Activated naive CD8-positive, alpha-beta T cell treated with anti-CD3 and anti-CD28 coated beads, Interleukin-2, amount 10 ng/mL, durations not matched to agents 7 days and 5 days (primary cell): ENCODE measurements at places on chromosomes 16 and 17. TPM values are rescaled to one million over a fixed set of nuclear protein-coding genes. Genes with fewer than 3 reads are reported as not detected.

DNA sequence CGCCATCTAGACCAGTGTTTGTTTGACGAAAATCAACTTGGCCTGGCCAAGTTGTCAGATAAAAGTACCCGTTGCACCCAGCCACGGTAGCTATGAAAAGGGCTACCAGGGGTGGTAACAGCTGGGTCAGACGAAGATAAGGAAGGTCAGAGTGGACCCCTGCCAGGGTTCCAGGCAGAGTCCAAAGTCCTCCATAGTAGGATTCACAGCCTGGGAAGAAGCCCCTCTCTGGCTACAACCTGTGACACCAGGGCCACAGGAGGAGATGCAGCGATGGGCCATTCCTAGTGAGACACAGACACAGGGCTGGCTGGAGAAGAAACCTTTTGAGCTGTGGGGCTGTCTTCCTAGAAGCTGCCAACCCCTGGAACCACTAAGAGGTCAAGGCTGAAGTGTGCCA is 39.3 kb downstream of the MEAK7 start:
- peak; percentile 8 for DNase-seq

DNA sequence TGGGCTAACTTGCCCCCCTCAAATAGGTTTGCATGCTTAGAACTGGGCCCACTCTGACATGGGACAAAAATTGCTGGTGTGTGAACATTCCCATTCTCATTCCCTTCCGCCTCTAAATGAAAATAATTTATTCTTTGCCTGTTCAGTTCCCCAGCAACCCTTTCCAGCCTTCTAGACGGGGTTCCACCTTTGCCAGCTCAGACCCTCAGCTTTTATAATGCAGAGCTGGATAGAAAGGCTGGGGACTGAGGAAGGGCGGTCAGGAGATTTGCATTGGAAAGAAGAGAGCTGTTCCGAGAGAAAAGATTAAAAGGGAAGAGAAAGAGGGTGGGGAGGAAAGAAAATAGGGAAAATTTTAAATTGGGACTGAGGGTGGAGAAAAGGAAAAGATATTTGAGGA is 151.1 kb upstream of the WSCD1 start:
- no peak for DNase-seq

- DNase-seq = no peak
Measured at GRCh38 chr17:33209671-33210070, 83.4 kb downstream of the ASIC2 start.

Gene PIK3R5
- total RNA-seq = 84.0 TPM

Gene TERB1
- total RNA-seq = not detected

Gene ERAL1
- total RNA-seq = 37.6 TPM

DNA sequence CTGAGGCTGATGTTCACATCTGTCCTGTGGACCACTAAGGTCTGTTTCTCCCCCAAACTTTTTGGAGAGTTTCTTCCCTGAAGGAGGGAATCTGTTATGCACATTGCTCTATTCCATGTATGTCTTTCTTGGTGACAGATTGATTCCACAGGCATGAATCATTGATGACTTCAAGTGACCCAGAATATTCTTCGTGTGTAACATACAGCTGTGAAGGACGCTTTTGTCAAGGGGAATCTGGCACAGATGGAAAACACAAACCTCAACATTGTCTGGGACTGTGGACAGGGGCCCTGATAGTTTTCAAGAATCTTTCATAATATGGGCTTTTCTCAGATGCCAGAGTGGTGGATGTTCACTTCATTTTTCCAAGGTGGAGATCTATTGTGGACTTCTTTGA is 223.1 kb upstream of the MAF start:
- DNase-seq = no peak

GRCh38 chr17:81556175-81556691 is 4.1 kb upstream of the FAAP100 start:
- no peak for DNase-seq

- DNase-seq = no peak
Measured at GRCh38 chr16:20952139-20952920, 51.8 kb downstream of the LYRM1 start.

DNA sequence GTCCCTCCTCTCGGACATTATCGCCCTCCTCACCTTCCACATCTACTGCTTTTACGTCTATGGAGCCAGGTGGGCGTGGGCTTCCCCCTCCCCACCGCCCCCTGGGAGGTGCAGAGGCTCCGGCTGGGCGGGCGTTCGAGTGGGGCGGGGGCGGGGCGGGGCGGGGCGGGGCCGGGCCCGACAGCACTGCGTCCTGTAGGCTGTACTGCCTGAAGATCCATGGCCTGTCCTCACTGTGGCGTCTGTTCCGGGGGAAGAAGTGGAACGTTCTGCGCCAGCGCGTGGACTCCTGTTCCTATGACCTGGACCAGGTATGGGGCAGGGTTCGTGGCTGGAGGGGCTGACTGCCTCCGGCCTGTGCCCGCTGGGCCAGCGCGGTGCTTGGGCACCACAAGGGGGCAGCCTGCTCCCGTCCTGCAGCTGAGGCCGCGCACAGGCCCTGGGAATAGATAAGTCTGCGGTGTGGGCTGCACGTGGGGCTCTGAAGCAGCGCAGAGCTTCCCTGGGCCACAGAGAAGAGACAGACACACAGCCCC is 9.2 kb downstream of the PIGQ start:
- DNase-seq = peak; percentile 82

DNA sequence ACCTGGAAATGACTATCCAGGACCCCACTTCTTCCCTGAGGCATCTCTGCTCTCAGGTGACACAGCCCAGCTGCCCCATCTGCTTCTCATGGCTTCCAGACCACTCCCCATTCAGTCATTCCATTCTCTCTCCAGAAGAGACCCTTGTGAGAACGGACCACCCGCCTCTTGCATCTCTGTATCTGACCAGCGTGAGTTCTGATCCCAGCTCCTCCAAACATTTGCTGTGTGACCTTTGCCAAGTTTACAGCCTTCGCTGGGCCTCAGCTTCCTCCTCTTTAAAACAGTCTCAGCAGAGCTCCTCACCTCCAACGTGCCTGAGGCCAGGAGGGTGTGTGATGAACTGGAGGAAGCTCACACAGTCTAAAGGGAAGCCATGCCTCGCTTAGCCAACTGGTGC is 39.6 kb downstream of the C16orf82 start:
- DNase-seq = no peak

- peak; percentile 70 for DNase-seq
Measured at GRCh38 chr17:47324224-47325020, 667 bp downstream of the EFCAB13 start.

Gene NME3
- total RNA-seq = 58.1 TPM

GRCh38 chr17:31112001-31112661 is 17.4 kb downstream of the NF1 start:
- DNase-seq = no peak

Gene MYH1
- not detected for total RNA-seq

Gene SPIRE2
- total RNA-seq = 1.8 TPM

DNA sequence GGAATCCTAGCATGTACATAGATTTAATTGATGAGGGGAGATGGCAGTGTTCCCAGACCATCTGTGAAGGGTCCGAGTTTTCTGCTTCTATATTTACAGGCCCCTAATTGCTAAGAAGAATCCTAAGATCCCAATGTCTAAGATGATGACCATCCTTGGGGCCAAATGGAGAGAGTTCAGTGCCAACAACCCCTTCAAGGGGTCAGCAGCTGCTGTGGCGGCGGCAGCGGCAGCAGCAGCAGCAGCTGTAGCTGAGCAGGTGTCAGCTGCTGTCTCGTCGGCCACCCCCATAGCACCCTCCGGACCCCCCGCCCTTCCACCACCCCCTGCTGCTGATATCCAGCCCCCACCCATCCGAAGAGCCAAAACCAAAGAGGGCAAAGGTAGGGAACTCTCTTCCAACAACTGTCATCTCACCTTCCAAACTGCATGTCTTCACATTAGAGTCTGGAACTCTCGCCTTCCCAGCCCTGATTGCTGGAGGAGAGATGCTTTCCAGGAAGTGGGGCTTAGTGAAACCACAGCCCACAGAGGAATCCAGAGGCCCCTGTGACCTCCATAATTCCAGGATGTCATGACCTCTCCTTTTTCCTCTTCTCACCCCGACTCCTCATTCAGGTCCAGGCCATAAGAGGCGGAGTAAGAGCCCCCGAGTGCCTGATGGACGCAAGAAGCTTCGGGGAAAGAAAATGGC is 4.7 kb downstream of the CHD3 start:
- DNase-seq = no peak

DNA sequence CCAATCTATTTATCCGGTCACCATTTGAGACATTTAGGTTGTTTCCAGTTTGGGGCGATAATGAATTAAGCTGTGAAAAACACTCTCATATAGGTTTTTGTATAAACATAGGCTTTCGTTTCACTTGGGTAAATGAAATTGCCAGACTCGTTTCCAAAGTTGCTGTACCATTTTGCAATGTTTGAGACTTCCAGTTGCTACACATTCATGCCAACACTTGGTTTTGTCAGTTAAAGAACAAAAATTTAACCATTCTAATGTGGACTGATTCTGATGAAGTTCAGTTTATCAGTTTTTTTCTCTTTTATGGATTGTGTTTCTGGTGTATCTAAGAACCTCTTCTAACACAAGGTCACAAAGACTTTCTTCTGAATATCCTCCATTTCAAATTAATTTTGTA is 52.4 kb downstream of the YPEL2 start:
- DNase-seq = no peak

- no peak for DNase-seq
Measured at GRCh38 chr16:64392456-64392855, 729.4 kb downstream of the CDH11 start.

- no peak for DNase-seq
Measured at GRCh38 chr16:75789237-75789636, 62.9 kb upstream of the CPHXL start.

GRCh38 chr17:79529661-79530081 is 81.2 kb downstream of the RBFOX3 start:
- DNase-seq = no peak

Gene MT1G
- total RNA-seq = 5.0 TPM

- DNase-seq = no peak
Measured at GRCh38 chr17:63573634-63574033, 23.4 kb downstream of the DCAF7 start.

- DNase-seq = no peak
Measured at GRCh38 chr17:40061609-40062038, 1.1 kb upstream of the THRA start.

DNA sequence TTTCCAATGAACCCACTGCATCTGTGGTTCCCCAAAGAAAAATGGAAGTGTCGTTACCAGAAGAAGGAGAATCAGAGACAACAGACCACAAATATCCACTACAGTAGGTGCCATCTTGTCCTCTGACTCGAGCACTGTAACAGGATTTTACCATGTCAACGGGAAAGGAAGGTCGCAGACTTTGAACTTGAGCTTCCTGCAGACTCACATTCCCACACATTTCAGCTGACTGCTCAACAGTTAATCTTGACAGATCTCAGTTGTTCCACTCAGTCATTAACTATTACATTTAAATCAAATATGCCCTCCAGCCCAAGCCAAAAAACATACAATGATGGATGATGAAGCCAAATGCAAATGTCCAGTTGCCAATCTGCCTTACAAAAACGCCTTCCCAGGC is 37.0 kb downstream of the GAS7 start:
- no peak for DNase-seq

DNA sequence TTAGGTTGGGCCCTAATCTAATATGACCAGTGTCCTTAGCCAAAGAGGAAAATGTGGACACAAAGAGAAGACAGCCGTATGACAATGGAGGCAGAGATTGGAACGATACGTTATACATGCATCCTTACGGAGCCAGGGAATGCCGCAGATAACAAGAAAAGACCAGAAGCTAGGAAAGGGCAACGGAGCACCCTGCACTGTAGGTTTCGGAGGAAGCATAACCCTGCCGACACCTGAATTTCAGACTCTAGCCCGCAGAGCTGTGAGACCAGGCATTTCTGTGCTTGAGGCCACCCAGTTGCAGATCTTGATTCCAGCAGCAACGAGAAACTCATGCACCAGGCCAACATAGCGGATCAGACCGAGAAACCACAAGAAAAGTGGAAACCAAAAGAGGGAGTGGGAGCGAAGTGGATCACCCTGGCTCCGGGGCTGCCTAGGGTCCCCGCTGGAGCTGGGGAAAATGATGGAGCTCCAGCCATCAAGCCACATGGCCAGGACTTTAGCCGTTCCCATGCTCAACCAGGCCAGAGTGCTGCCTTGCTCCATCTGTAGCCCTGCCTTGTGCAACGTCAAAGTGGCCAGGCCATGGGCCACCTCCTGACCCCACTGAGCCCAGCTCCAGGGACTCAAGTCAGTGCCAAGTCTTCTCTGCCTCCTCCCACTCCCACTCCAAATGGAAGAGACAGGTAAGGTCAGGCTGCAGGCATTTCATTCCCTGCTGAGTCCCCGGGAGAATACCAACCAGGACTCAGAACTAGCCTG is 51.7 kb upstream of the RPL38 start:
- no peak for DNase-seq

DNA sequence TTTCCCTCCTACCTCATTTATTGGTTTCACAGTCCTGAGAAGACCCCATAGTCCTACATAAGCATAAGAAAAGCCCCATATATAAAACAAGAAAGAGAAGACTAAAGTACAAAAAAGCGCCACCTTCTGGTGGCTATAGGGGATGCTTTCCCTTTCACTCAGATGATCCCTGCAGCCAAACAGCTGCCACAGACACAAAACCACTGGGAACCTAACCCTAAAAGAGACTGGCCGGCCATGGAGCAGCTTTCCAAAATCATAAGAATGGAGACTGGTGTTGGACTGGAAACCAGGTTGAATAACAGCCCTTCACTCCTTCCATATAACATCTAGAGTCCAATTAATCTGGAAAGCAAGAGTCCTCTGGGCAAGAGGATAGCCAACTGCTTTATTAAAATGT is 11.4 kb downstream of the DYNC1LI2 start:
- no peak for DNase-seq

GRCh38 chr16:27254262-27254811 is 14.2 kb downstream of the NSMCE1 start:
- DNase-seq = no peak

DNA sequence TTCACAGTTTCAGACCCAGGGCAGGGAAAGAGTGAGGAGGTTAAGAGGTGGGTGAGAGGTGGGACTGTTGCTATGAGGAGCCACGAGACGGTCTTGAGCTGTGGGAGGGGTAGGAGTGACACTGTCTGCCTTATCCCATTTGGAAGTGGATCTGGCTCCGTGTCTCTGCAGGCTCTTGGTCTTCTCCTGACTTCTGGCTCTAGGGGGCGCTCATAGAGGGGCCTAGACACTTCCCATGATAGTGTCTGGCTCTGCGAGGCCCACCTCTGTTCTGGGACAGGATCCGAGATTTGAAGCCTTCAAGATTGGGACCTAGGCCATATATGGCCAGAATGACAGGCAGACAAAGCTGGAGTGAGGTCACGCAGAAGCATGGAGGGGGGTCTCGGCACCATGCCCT is 204.5 kb downstream of the GSG1L start:
- no peak for DNase-seq

DNA sequence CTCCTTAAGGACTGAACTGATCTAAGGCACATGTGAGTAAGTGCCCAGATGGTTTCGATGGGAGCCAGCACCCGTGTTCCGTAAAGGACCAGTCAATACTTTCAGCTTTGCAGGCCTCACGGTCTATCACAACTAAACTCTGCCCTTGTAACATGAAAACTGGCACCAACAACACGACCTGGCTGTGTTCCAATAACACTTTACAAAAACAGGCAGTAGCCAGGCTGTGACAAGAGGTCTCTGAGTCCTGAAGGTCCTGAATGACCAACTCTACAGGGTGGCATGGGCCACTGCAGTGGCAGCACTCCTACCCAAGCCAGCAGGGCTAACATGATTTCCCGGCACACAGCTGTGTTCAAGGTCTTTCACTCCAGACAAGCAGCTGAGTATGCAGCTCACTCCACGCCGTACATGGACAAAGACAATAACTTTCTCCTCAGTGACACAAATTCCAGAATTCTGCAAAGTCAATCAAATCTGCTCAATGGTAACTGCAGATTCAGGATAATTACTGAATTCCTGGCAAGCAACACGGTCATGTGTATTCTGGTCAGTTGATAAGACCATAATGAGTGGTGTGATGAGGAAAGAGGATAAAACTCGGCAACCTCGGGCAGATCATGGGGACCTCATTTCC is 15.3 kb downstream of the NPLOC4 start:
- DNase-seq = no peak
